ENCODE measurements at places on chromosomes 7 and 10.

DNA sequence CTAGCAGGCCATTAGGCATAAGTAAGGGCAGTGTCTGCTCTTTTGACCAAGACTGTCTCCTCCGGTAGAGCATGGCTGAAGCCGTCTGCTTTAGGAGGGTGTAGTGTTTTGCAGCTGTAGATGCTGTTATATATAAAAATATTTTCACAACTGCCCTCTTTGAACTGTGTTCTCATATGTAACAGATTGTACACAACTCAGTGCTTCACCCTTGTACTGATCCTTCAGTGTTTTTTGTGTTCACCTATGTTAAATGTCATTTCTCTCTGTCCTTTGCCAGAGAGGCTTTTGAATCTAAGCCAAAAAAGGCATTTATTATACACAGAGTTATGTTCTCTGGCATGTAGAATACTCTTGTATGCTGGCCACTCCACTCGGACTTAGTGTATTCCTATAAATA is 135.5 kb downstream of the BICC1 start:
- DNase-seq, result no peak

- no peak for DNase-seq
Measured at GRCh38 chr10:4252701-4253100, 467.7 kb upstream of the KLF6 start.

DNA sequence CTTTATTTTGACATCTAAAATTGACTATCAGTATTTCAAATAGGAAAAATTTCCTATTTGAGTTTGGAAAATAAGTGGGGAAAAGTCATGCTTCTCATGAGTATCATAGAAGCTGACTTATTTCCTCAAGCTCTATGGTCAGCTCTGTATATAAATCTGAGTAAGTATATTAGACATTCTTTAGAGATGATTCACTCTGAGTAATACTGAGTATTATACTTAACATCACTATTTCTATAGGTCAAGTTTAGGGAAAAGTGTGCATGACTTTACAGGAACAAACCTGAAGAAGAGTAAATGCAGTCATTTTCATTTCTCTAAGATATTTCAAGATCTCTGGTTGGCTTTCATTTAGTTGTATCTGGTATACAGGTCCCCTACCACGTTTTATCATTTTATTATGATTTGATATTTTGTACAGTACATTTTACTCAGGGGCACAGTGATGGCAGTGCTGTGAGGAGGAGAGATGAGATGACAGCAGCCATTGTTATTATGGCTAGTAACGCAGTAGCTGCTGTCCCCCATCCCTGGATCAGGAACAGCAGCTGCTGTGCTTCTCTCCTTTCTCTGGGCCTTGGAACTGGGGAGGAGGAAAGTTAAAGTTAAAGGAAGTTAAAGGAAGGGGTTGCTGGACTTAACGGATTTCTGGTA is 15.2 kb downstream of the SND1 start:
- no peak for DNase-seq

DNA sequence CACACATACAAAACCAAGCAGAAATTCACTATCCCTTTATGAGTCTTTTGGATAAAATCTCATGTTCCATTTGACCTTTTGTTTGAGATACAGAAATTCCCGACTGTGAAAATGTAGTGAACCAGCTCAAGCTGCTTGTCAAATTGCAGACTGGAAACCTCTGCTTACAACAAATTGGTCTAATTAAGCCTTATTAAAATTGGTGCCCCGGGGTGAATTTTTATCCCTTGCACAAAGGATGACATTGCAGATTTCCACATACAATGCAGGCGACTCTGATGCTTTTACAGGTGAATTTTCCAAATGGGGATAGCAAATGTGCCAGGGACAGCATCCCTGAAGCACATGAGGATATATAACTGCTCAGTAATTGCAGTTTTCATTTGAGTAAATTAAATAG is 257.3 kb downstream of the BMPER start:
- no peak for DNase-seq

DNA sequence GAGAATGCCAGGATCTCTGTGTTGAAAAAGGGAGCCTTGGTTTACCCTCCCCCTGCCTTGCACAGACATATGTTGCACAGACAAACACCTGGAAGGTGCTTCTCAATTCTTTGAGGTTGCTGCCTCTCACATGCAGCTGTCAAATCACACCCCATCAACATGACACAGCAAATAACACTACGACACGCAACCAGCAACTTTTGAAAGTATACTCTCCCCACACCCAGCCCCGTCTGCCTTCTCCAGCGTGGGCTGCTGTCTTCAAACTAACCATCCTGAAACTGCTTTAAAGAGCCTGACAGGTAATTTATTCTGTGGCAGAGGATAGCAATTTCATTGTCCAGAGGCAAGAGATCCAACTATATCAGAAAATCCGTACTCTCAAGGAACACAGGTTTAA is 136.1 kb downstream of the PLXNA4 start:
- DNase-seq, result no peak
